ENCODE measurements at places on chromosomes 3 and 15. TPM values are rescaled to one million over a fixed set of nuclear protein-coding genes. Genes with fewer than 3 reads are reported as not detected.

DNA sequence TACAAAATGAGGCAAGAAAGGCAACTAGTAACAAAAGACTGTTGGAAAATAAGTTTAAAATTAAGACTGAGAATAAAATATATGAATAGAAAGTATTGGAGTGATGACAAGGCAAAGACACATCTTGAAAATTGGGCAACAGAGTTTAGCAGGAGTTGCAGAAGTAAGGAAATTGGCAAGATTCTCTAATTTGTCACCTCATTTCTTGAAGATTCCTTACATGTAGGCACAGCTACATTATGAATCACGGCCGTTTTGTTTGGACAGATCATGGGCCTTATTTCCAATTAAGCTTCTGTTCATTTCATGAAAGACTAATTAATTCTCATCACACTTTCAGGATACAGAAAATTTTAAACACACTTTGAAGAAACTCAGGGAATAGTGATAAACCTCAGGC lies 170.1 kb downstream of the ROBO1 start:
- no peak for DNase-seq

GRCh38 chr3:130465521-130465920 lies 51.5 kb upstream of the COL6A6 start:
- DNase-seq = no peak

GRCh38 chr3:44761101-44761423 lies 357 bp downstream of the KIAA1143 start:
- no peak for DNase-seq

DNA sequence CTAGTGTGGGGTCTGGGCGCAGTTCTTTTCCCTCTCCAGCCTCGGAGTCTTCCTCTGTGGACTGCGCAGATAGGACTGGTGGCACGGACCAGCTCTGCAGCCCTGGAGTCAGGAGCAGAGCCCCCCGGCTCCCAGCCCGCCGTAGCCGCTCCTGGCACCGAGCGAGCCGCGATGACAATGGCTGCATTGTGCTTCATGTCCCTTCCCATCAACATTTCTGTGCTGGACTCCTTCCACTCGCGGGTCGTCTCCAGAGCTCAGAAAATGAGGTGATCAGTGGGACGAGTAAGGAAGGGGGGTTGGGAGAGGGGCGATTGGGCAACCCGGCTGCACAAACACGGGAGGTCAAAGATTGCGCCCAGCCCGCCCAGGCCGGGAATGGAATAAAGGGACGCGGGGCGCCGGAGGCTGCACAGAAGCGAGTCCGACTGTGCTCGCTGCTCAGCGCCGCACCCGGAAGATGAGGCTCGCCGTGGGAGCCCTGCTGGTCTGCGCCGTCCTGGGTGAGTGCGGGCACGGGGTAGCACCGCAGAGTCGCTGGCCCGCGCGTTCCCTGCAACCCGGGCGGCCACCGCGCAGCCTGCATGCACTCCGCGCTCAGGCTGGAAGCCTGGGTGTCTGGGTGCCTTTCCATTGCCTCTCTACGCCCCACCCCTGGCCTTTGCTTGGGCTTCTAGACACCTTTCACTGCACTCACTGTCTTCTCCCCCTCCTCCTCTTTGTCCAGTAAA lies at the start of gene TF:
TF (plus strand) TSS at position 413 of the 731 bp plus-strand sequence; CDS start at position 461, 48 bp downstream.
- no peak for DNase-seq

DNA sequence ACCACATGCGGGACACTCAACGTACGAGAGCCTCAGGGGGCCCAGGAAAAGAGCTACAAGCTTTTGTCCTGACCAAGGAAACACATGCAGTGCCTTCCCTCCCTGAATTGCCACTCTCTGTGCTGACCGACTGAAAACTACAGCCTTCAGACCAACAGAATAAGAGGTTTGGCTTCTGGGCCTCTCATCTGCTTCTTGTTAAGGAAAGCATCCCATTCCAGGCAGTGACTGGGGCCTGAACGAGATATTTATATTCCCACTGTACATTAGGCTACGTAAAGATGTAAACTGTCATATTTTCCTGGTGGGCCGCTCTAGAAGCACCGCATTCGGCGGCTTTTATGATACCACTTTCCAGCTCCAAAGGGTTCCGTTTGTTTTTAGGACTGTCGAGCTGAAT lies 208.9 kb upstream of the TPM1 start:
- no peak for DNase-seq

DNA sequence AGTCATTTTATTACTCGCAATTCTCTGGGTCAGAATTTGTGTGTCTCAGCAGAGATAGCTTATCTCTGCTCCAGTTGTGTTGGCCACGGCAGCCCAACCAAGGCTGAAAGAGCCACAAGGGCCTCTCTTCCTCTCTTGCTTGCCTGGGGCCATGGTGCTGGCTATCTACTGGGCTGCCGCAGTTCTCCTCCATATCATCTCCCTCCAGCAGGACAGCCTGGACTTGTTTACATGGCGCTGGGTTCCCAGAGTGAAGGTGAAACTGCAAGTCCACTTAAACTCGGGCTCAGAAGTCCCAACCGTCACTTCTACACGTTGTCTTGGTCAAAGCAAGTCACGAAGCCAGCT lies 134.8 kb downstream of the UACA start:
- no peak for DNase-seq

DNA sequence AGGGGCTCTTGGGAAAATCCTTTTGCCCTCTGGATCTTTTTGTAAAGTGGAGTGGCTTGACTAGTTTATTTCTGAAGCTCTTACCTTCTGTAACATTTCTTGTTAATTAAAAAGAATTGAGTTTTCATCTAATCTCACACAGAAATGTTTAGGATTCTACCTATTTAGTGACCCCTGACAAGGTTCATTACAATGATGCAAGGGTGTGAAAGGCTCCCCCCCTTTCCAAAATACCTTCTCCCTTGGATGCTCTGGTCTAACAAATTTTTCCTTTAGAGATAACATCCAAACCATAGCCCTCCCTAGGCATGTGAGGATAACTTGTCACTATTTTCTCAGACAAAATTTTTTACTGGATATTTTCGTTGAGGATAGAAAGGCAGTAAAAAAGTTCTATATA lies 223.9 kb downstream of the THRB start:
- DNase-seq = no peak

DNA sequence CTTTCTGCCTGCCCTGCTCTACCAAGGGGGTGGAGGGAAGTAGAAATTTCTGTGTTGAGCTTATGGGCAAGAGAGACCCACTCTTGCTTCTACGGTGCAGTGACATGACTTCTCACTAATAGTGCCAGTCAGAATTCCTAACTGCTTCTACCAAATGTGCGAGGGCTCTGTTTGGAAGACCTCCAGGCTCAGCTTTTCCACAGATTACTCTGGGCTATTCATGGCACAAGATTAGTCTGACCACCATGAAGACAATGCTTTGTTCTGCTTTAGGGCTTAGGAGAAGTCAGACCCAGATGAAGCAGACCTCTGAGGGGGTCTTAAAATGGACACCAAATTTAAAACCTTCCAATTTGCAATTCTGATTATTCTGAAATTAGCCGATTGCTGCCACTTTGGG lies 195.9 kb upstream of the TBC1D5 start:
- DNase-seq = no peak

DNA sequence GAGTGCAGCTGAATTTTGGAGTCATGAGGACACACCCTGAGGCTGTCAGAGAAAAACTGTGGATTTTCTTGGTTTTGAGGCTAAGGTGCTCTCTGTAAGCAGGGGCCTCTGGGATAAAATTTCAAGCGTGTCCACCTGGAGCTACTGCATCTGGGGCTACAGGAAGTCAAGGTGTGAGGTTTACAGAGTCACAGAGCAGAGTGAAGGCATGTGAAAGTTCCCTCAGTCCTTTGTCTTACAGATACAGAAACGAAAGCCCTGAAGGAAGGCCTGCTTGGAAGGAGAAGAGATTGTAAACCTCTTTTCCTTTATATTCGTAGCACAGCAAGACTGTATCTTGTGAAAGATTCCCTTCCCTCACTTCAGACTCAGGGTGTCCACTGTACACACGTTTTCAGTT lies 138.6 kb downstream of the OPA1 start:
- no peak for DNase-seq

DNA sequence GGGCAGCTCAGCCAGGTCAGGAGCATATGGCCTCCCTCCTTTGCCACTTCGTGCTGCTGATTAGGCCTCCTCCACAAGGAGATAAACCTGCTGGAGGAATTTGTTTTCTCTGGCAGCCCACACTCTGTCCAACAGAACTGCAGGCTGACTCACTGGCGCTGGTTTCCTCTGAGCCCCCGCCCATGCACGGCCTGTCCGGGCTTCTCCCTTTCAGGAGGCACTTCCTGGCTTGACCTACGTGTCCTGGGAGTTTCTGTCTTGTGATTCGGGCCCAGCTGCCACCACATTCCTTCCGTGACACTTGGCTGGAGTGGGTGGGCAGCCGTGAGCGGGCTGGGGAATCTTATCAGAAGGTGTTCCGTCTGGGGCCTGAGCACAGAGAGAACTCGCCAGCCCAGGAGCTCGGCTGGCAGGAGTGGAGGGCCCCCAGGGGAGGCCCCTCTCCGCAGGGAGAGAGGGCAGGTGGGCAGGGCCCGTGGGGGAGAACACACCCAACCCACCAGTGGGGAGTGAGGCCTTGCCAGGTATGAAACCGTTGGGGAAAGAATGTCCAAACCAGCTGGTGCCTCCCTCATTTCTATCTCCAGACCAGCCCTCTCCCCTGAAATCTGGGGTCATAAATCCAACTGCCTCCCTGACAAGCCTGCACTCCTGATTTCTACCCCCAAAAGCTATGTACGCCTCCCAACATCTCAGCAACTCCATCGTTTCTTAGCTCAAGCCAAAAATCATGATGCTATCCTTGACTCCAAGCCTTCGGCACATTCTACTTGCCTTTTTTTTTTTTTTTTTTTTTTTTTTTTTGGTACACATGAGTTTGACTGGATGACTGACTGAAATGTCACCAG lies 110.6 kb upstream of the MEF2A start:
- peak; percentile 29 for DNase-seq

- no peak for DNase-seq
Measured at GRCh38 chr3:101868534-101869464, 19.5 kb downstream of the NFKBIZ start.

GRCh38 chr15:85764649-85765277 lies 30.0 kb downstream of the KLHL25 start:
- no peak for DNase-seq

GRCh38 chr15:65936282-65936681 lies 67.0 kb downstream of the RAB11A start:
- DNase-seq = no peak

- no peak for DNase-seq
Measured at GRCh38 chr15:54033869-54034458, 55.7 kb downstream of the UNC13C start.

DNA sequence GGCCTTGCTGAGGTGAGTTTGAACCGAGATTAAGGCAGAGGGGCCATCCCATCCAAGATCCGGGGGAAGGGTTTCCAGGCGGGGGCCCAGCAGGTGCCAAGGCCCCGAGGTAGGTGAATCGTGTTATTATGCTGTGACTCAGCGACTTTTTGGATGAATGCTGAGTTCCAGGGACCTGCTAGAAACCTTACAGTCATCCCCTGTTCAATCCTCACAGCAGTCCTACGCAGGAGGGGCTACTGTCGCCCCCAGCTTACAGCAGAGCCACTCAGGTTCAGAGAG lies 40.9 kb downstream of the DNAJB8 start:
- DNase-seq = no peak

DNA sequence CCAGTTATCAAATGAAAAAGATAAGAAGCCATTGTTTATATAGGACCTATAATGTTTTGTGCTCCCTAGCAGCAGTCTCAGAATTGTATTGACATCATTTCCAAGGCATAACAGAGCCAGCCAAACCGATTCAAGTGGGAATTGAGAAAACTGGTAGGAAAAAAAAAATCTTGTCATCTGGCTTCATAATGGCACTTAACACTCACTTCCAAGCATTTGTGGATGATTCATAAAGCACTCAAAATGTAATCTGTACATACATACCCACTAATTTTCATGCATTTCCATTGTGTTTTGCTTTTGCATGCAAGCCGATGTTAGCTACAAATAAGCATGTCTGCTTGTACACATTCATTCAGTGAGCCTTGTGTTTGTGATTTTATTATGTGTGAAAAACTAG lies 18.6 kb upstream of the TRPC1 start:
- DNase-seq = no peak

DNA sequence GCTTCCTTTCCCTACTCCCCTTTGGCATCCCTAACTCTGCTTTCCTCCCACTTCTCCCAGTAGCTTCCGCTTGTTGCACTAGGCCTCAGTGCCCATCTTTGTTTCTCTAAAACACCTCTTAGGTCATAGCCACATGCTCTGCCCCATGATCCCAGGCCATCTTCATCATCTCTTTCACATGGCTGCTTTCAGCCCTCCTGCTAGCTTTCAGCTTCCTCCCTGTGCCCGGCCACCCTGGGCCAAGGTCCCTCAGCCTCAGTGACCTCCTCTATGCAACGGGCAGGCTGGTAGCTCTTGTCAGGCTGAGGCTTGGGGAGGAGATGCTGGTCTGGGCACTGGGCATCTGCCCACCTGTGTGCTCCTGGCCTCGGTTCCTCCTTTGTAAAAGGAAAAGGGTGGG lies 2.3 kb downstream of the PLEKHO2 start:
- no peak for DNase-seq

- DNase-seq = no peak
Measured at GRCh38 chr3:41881233-41881821, 80.6 kb downstream of the ULK4 start.

GRCh38 chr15:68593341-68593740 lies 14.5 kb downstream of the CORO2B start:
- no peak for DNase-seq

- DNase-seq = peak; percentile 33
Measured at GRCh38 chr15:68417051-68417450, 14.9 kb downstream of the ITGA11 start.

GRCh38 chr3:103371411-103371810 lies 936.6 kb downstream of the ZPLD1 start:
- DNase-seq = no peak

GRCh38 chr3:58029842-58030584 lies 21.8 kb downstream of the FLNB start:
- no peak for DNase-seq

GRCh38 chr3:9224490-9224889 lies 25.0 kb downstream of the SRGAP3 start:
- DNase-seq = peak; percentile 73

DNA sequence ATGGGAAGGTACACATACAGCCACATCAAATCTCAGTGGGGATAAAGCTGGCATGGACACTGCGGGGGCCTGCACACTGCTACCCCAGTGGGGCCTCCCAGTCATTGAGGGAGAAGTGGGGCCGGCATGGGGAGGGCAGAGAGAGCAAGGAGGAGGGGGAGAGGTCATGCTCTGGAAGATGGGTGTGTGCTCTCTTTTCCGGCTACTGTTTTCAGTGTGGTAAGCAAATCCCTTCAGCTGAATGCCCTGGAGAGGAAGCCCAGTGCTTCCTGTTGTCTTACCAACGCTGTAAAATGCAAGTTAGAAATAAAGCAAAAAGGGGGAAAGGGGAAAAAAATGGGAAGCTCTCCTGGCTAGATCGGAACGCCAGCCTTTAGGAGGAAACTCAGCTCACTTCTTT lies 30.8 kb downstream of the NRROS start:
- DNase-seq = no peak

KBTBD13 gene
- total RNA-seq = not detected

CFAP100 gene
- total RNA-seq = not detected

MCTP2 gene
- total RNA-seq = 83.8 TPM

ECT2 gene
- 73.4 TPM for total RNA-seq

LRRC31 gene
- total RNA-seq = not detected

ESYT3 gene
- 0.23 TPM for total RNA-seq

RTP1 gene
- not detected for total RNA-seq

QARS1 gene
- 234 TPM for total RNA-seq
